ENCODE measurements at places on chromosomes 11 and 22. TPM values are rescaled to one million over a fixed set of nuclear protein-coding genes. Genes with fewer than 3 reads are reported as not detected.

DNA sequence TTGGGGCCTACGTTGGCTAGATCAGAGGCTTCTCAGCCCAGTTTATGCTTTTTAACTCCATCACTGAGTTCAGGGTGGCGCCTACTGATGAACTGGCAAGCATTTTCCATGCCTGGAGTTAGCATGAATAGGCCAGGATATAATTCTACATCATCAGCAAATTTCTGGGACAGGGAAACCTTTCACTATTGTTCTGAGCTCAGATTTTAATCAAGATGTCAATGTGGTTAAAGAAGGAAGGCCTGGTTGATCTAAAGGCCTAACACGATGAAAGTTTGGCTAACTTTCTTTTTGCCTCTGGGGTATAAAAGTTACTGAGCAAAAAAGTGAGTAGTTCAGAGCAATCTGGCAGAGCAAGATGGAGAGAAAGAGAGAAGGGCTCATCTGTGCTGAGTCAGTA is 21.7 kb upstream of the IFITM3 start:
- no peaks in the 10 kb centered on the region for H3K27me3 ChIP-seq
- H3K27ac ChIP-seq = no peak overlapping the region
- H3K4me1 ChIP-seq = no peaks in the 10 kb centered on the region
- no peak overlapping the region for H3K4me3 ChIP-seq
- DNase-seq = no peak

DNA sequence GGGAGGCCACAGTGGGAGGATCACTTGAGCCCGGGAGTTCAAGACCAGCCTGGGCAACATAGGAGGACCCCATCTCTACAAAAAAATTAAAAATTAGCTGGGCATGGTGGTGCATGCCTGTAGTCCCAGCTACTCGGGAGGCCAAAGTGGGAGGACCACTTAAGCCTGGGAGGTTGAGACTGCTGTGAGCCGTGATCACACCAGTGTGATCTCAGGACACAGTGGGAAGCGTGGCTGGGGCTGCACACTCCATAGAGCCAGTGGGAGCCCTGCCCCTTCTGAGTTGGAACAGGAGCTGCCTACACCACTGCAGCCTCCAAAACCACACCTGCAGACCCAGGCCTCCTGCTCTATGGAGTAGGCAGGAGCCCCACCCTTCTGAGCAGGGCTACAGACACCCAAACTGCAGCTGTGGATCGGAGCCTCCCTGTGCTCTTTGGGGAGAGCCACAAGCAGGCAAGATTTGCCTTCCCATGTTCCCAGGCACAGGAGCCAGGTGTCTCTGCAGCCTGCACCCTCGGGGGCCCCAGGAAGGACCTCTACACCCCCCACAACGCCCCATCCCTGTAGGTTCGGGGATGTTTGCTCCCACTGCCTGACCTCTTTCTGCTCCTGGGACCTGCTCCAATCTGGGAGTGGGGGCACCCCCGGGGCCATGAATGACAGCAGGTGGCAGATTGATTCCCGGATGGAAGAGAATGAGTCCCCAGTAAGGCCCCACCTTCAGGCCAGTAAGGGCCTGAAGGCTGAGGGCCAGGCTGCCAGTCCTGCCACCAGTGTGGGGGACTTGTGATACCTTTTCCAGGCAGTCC is 245.4 kb downstream of the BUD13 start:
- H3K36me3 ChIP-seq = no peaks in the 10 kb centered on the region
- H3K27me3 ChIP-seq = no peaks in the 10 kb centered on the region
- H3K27ac ChIP-seq = no peak overlapping the region
- H3K4me3 ChIP-seq = no peak overlapping the region
- H3K4me1 ChIP-seq = no peaks in the 10 kb centered on the region
- no peak for DNase-seq

DNA sequence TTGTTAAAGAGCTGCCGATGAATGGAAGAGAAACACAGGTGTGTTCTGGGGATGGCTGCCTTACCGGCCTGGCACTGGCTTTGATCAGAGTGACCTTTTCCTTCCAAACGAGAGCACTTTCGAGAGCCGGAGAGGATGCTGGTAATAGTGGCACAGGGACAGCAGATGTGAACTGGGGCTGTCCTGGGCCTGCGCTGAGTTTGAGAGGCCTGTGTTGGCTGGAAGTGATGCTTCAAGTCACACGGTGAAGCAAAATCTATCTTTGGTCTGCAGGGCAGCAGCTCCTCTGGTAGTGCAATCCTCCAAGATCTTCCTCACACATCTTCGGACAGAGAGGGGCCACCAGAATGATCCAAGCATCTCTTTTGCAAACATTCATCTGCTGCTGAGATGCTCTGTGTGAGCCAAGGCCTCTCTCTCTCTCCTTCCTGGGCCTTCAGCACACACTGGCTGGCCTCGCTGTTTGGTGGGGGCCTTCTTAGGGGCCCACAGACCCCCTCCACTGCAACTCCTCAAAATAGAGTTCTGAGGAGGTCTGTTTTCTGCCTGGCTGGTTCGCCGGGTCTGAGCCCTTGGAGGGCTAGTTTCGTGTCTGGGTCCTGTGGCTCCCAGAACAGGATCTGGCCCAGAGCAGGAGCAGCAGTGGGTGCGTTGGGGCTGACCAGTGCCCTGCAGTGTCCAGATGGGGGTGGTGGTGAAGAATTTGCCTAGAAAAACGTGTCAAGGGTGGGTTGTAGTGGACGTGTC is 6.4 kb downstream of the MPPED1 start:
- H3K27ac ChIP-seq = no peak overlapping the region
- H3K27me3 ChIP-seq = peaks cover 3% of the 10 kb centered on the region
- H3K36me3 ChIP-seq = no peaks in the 10 kb centered on the region
- no peak for DNase-seq
- H3K4me3 ChIP-seq = no peak overlapping the region

GRCh38 chr11:65504674-65505465 is 6.0 kb downstream of the MALAT1 start:
- peaks cover 65% of the 10 kb centered on the region for H3K36me3 ChIP-seq
- peak overlapping the region; percentile 82 for H3K4me3 ChIP-seq
- peaks cover 27% of the 10 kb centered on the region for H3K4me1 ChIP-seq
- H3K27ac ChIP-seq = peak overlapping the region; percentile 100
- DNase-seq = no peak

DNA sequence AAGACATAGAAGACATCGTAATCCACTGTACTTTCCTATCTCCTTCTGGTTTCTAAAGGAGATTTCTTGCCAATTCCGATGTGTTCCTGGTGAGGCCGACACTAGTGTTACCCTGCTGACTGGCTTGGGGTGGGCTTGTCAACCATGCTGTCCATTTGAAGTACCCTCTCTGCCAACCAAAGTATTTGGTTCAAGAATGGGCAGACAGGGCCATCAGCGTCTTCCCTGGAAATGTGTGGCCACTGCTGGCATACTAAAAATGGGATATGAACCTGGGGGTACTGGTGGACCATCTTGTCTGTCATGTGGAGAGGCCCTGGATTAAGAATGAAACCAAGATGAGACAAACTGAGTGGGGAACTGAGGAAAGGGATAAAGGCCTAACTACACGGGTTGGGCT is 1.8 kb upstream of the VSTM5 start:
- no peak overlapping the region for H3K4me3 ChIP-seq
- DNase-seq = no peak
- H3K4me1 ChIP-seq = no peaks in the 10 kb centered on the region
- no peak overlapping the region for H3K27ac ChIP-seq

GRCh38 chr11:116888024-116888423 is 50.6 kb upstream of the APOA1 start:
- H3K4me3 ChIP-seq = no peak overlapping the region
- H3K36me3 ChIP-seq = no peaks in the 10 kb centered on the region
- peak overlapping the region; percentile 67 for H3K27ac ChIP-seq
- no peaks in the 10 kb centered on the region for H3K27me3 ChIP-seq
- no peak for DNase-seq
- H3K4me1 ChIP-seq = peaks cover 21% of the 10 kb centered on the region

- H3K27ac ChIP-seq = no peak overlapping the region
- H3K4me1 ChIP-seq = no peaks in the 10 kb centered on the region
- no peak overlapping the region for H3K4me3 ChIP-seq
These were observed 133.8 kb downstream of the ATXN10 start for GRCh38 chr22:45805413-45805812.

DNA sequence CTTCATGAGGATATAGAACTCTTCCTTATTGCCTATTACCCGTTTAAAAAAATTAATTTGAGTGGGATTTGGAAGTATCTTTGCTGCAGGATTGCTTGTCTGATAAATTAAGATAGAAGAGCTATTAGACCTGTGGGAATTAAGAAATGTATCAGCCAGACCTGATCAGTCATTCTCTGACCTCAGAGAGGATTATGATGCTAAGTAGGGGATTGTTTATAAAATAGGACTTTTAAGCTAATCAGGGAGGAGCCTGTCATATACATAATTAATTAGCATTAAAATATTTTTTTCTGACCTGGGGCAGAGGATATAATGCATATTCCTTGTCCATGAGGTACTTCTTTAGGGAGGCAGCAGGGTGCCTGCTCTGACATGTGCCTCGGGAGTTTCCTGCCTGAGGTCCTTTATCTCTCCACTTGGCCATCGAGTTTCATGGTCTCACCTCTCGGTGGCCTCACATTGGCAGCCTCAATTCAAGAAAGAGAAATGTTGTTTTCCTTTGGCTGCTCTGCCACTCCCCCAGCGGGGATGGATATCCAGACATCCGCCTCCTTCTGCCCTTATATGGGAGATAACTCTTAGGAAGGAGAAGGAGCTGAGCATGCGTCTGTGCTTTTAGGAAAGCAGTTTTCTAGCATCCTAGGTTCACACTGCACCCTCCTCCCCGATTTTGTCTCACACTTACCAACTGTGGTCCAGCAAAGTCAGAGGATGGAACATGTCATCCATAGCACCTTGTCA is 41.1 kb downstream of the DIXDC1 start:
- peak overlapping the region; percentile 97 for H3K27ac ChIP-seq
- H3K36me3 ChIP-seq = no peaks in the 10 kb centered on the region
- H3K27me3 ChIP-seq = no peaks in the 10 kb centered on the region
- H3K4me3 ChIP-seq = peak overlapping the region; percentile 8
- H3K4me1 ChIP-seq = peaks cover 56% of the 10 kb centered on the region
- peak; percentile 15 for DNase-seq

DNA sequence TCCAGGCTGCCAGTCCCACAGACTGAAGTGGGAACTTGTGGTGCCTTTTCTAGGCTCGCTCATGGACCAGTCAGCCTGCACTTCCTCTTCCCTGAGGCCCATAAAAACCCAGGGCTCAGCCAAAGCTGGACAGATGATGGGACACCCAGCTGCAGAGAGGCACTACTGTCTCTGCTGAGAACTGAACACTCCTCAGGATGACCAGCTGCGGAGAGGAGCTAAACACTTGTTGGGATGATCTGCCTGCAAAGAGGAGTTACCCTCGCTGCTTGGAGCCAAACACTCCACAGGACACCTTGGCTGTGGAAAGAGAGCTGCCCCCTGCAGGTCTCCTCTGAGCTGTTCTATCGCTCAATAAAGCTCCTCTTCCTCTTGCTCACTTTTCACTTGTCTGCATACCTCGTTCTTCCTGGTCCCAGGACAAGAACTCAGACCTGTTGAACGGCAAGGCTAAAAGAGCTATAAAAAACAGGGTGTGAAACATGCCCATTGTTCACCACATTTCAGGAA is 465.5 kb downstream of the GUCY1A2 start:
- no peaks in the 10 kb centered on the region for H3K36me3 ChIP-seq
- H3K27me3 ChIP-seq = no peaks in the 10 kb centered on the region
- no peak overlapping the region for H3K4me3 ChIP-seq
- DNase-seq = no peak
- H3K4me1 ChIP-seq = no peaks in the 10 kb centered on the region

- no peak overlapping the region for H3K27ac ChIP-seq
- H3K4me1 ChIP-seq = no peaks in the 10 kb centered on the region
- H3K4me3 ChIP-seq = no peak overlapping the region
- H3K27me3 ChIP-seq = no peaks in the 10 kb centered on the region
- no peak for DNase-seq
- H3K36me3 ChIP-seq = no peaks in the 10 kb centered on the region
These were observed 77.5 kb downstream of the KCNJ1 start for GRCh38 chr11:128789497-128790150.

DNA sequence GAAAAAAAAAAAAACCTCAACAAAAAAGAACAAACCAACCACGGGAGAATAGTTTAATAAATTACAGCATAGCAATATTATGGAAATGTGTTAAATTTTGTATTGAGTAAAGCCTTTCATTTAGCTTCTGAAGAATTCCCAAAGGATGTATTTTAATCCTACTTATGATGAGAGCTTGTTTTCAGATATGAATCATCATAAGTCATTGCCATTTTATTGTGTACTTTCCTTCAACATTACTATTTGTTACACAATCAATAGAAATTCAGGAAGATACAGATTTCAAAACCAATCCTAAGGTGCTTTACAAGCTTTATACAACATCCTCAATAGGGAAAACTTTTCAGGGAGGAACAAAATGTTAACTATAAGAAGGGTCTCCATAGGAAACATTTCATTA is 200.6 kb upstream of the CTSC start:
- H3K27me3 ChIP-seq = no peaks in the 10 kb centered on the region
- DNase-seq = no peak
- H3K4me3 ChIP-seq = no peak overlapping the region
- H3K27ac ChIP-seq = no peak overlapping the region
- no peaks in the 10 kb centered on the region for H3K4me1 ChIP-seq
- no peaks in the 10 kb centered on the region for H3K36me3 ChIP-seq

DNA sequence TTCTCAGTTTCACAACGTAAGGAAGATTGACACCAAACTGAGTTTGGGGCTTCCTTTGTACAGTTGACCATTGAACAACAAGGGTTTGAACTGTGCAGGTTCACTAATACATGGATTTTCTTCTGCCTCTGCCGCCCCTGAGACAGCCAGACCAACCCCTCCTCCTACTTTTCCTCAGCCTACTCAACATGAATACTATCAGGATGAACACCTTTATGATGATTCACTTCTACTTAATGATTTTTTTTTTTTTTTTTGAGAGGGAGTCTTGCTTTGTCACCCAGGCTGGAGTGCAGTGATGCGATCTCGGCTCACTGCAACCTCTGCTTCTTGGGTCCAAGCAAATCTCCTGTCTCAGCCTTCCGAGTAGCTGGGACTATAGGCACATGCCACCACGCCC is 14.6 kb downstream of the RBM4 start:
- DNase-seq = no peak
- no peak overlapping the region for H3K4me3 ChIP-seq
- no peaks in the 10 kb centered on the region for H3K27me3 ChIP-seq
- no peak overlapping the region for H3K27ac ChIP-seq

IZUMO1R gene
- total RNA-seq = not detected

DCDC1 gene
- total RNA-seq = 4.4 TPM

SGSM1 gene
- total RNA-seq = 5.8 TPM

DGCR6 gene
- total RNA-seq = 9.0 TPM

YPEL4 gene
- not detected for total RNA-seq

POU2AF3 gene
- total RNA-seq = 5.0 TPM

GATD1 gene
- 27.4 TPM for total RNA-seq

ABTB2 gene
- 1.2 TPM for total RNA-seq

SHISAL1 gene
- 1.5 TPM for total RNA-seq

Data from thyroid gland (tissue), 4 donors.